HT-29 (cell line): ENCODE measurements at places on chromosomes 1 and 21.

DNA sequence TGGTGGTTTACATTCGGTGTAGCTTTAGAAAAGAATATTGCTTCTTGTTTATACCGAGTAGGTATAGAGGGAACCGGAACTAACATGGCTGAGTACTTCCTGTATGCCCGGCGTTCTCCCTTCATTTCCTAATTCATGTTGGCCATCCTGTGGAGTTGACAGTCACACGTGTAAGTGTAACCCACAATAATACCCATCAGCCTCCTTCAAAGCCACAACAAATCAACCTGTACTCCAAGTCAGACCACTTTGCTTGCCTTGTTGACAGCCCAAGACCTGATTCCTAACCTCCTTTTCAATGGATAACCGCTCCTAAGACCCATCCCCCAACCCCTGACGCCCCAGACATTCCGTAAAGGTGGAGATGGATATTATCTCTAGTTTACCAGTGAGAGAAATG lies 42.1 kb downstream of the UBE2U start:
- no peak for DNase-seq

- peak; percentile 94 for DNase-seq
These were observed at the start of gene PRKCZ for GRCh38 chr1:2049718-2050431. TSS of gene PRKCZ (plus strand) at chr1:2050411. CDS start at chr1:2050631, 220 bp downstream.

- DNase-seq, result no peak
These were observed 21.9 kb upstream of the MNDA start for GRCh38 chr1:158809256-158809655.

- no peak for DNase-seq
These were observed 31.7 kb downstream of the RAB3B start for GRCh38 chr1:51958824-51959223.

DNA sequence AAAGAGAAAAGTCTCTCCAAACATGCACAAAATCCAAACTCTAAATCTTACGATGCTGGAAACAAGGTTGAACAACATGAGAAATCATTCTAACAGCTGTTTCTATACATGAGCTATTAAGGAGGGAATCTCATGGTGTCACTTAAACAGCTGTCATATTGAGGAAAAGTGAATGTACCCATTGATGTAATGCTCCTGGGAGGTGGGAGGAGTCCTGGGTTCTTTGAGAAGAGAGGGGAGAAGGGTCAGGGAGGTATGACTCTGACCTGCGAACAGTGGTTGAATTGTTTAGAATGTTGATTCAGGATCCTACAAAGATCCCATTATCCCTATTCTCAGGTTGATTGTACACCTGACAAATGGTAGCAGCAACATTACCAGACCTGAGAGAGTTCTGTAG lies 49.3 kb downstream of the ZC3H11B start:
- DNase-seq, result no peak
